ENCODE measurements at places on chromosomes 16 and 17.

GRCh38 chr17:63571632-63572310, 21.5 kb downstream of the DCAF7 start:
- no peaks in the 10 kb centered on the region for H3K36me3 ChIP-seq
- H3K27ac ChIP-seq: no peak overlapping the region
- H3K4me1 ChIP-seq: no peaks in the 10 kb centered on the region
- H3K27me3 ChIP-seq: no peaks in the 10 kb centered on the region

GRCh38 chr17:72204742-72205141, 83.9 kb downstream of the SOX9 start:
- no peaks in the 10 kb centered on the region for H3K27me3 ChIP-seq
- H3K36me3 ChIP-seq: no peaks in the 10 kb centered on the region
- DNase-seq: no peak
- H3K27ac ChIP-seq: no peak overlapping the region

GRCh38 chr16:63890081-63890480, 1231.8 kb downstream of the CDH11 start:
- no peak overlapping the region for H3K27ac ChIP-seq
- no peak for DNase-seq
- H3K36me3 ChIP-seq: no peaks in the 10 kb centered on the region

- H3K36me3 ChIP-seq: no peaks in the 10 kb centered on the region
- no peaks in the 10 kb centered on the region for H3K27me3 ChIP-seq
- no peak overlapping the region for H3K27ac ChIP-seq
- no peak overlapping the region for H3K4me3 ChIP-seq
- DNase-seq: no peak
- H3K4me1 ChIP-seq: no peaks in the 10 kb centered on the region
These were observed 512.0 kb downstream of the NPIPA7 start for GRCh38 chr16:16890964-16891363.

DNA sequence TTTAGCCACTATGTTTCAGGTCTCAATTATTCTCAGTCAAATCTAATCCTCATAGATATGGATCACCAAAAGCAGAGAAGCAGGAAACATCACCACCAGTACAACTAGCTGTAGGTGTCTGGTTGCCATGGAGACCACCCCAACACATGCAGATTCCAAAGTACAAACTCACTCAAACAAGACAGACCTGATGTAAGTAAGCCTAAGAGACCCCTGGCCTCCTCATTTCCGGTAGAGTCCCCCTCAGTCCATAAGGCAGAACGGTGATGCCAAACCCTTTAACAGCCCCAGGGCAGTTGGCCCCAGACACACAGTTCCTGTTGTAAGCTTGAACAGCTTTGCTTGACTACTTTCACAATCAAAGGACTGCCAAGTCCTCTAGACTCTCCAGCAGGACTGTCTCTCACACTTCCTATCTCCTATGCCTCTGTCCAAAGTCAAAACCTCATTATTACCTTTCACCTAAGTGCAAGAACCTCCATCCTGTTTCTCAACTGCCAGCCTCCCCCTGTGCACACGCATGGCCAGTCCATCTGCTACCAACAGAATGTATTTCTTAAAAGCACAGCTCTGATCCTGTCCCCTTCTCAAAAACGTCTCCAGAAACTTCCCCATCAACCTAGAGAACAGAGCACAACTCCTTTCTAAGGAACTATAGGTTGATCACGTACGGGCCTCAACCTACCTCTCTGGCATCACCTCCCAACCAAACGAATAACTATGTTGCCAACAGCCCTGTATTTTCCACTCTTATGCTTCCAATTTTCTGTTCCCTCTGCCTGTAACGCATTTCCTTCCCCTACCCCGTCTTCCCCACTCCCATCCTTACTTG, 23.9 kb downstream of the SLC39A11 start:
- no peaks in the 10 kb centered on the region for H3K36me3 ChIP-seq
- H3K27me3 ChIP-seq: no peaks in the 10 kb centered on the region
- no peaks in the 10 kb centered on the region for H3K4me1 ChIP-seq
- no peak for DNase-seq
- H3K4me3 ChIP-seq: no peak overlapping the region

DNA sequence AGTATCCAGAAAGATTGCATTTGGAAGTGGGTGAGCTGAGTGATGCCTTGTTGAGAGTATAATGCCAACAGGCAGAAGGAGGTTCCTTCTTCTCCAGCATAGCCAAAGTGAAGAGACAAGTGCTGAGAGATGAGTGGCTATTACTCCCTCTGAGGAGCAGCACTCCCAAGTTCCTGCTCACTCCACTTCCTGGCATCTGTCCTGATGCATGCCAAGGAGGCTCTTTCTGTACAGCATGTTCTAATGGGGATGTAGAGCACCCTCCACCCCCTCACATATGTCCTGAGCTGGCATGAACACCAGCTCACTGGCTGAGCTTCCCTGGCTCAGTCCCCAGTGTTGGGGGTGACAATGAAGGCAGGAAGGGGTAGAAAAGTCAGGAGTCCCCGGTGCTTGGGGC, 44.2 kb upstream of the DNAH9 start:
- H3K4me3 ChIP-seq: no peak overlapping the region
- H3K27me3 ChIP-seq: no peaks in the 10 kb centered on the region
- no peaks in the 10 kb centered on the region for H3K36me3 ChIP-seq
- no peak for DNase-seq
- no peaks in the 10 kb centered on the region for H3K4me1 ChIP-seq
- no peak overlapping the region for H3K27ac ChIP-seq
